ENCODE measurements at places on chromosomes 12 and 14.

DNA sequence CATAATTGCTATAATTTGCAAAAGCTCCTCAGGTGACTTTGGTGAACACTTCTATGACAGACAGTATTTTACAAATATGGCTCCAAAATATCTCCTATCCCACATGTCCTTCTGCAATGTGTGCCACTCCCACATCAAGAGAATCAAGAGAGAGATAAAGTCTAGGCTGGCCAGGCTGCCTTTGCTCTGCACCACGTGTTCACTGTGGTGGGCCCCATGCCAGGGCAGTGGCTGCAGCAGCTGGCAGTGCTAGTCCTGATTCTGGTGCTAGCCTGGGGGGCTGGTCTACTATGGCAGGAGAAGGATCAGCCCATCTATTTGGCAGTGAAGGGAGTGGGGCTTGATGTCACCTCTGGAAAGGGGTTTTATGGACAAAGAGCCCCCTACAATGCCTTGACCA is 86.3 kb downstream of the DRAM1 start:
- no peak for DNase-seq

DNA sequence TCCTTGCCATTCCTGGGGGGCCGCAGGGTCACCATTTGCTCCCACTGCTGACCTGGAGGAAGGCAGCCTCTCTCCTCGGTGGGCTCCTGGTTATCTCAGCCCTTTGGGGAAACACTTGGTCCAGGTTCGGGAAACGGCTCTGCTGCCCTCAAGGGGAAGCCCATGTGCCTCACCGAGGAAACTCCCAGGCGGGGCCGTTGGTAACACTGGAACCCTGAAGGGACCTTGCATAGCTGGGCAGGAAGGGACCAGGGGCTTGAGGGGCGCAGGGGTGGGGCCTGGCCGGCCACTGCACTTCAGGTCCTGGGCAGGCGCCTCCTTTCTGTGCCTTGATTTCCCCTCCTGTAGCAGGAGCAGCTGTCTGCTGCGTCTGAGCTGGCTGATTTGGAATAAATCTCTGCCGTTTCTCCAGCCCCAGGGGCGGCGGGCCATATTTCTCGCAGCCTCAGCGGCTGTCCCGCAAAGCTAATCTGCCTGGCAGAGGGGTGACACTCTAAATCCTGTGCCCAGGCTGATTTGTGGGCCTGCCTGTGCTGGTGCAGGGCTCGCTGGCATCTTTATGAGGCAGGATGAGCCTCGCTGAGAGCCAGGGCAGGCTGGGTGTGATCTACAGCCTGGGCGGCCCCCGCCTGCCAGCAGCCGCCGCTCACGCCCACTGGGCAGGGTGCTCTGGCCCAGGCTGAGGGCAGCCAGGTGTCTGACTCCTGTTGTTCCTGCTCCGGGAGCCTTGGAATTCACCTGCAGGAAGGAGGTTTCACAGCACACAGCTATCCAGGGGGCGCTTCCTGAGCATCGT is 49.7 kb downstream of the KIF26A start:
- DNase-seq, result no peak

DNA sequence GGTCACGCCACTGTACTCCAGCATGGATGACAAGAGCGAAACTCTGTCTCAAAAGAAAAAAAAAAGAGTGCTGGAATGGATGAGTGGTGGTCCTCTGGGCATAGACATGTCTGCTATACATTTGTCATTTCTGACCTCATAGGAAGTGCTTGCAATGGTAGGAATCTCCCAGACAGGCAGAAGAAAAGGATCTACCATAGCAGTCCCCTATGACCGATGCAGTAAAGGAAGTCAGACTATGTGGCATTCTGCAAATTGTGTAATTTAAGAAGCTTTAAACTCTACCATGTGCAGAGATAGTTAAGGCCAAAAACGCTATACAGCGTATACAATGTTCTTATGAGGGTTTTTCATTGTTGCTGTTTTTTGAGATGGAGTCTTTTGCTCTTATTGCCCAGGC is 24.7 kb upstream of the RAP1B start:
- no peak for DNase-seq

GRCh38 chr14:68935761-68936214 is 43.3 kb downstream of the ACTN1 start:
- no peak for DNase-seq

DNA sequence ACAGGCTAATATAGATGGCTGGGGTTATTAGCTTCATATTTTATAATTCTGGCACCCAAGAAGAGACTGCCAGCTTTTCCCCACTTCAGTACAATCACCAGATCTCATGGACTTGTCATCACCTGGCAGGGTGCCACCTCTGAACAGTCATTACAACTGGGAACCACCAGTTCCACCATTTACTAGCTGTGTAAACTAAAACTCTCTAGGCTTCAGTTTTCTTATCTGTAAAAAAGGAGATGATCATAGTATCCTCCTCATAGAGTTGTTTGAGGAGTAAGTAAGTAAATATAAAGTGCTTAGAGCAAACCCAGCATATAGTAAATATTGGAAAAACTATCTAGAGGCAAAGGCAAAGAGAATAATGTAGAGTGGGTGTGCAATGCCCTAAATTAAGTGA is 19.3 kb downstream of the CPNE8 start:
- no peak for DNase-seq

- DNase-seq, result no peak
These were observed 218.1 kb downstream of the GLT1D1 start for GRCh38 chr12:129071362-129071761.

GRCh38 chr14:35347323-35348043 is 55.3 kb downstream of the PSMA6 start:
- DNase-seq, result no peak

DNA sequence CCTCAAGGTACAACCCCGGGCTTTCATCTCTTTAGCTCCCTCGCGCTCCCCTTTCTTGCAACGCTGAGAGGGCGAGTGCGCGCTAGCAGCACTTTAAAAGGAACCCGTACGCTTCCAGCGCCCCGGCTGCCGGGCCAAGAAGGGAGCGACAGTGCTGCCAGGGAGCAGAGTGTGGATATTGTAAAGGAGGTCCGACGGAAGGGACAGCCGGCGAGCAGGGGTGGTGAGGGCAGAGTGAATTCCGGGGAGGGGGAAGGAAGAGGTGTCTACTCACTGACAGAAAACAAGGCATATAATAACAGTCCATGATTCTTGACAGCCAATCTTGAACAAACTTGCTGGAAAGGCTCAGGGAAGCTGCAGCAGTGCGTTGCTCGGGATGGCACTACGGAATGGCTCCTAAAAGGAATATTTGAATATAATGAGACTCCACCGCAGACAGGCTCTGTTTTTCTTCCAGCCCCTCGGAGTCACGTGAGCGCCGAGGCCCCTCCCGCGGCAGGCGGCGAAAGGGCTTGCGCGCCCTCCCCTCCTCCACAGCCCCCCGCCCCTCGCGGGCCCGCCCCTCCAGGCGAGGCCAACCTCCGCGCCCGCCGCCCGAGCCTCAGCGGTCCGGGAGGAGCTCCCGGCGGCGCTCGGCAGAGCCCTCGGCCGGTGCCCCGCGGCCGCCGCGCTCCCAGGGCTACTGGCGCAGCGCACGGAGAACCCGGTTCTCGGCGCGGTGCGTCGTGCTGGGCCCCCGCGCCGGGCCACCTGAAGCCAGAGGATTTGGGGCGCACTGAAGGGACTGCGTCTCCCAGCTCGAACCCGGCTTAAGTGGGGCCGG is 3.4 kb downstream of the BMP4 start:
- peak; percentile 85 for DNase-seq

DNA sequence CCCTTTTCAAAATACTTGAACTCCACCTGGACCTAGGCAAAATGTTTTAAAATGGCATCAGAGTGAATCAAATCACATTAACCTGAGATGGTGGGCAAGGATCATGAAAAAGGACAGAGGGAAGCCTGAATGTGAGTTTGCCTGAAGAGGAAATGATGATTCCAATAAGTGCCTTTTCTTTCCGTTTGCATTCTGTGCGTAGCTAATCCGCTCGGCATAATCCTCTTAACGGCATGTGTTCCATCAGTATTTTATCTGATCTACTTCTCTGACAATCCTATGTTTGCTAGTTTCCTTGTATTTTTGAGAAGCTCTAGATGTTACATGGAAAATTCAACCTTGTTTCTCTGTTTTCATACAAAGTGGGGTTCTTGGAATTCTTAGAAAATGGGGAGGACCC is 354.6 kb downstream of the NRXN3 start:
- DNase-seq, result no peak

GRCh38 chr14:63656194-63656593 is 14.5 kb upstream of the WDR89 start:
- DNase-seq, result no peak

GRCh38 chr12:105928436-105928835 is 210.3 kb downstream of the NUAK1 start:
- no peak for DNase-seq

DNA sequence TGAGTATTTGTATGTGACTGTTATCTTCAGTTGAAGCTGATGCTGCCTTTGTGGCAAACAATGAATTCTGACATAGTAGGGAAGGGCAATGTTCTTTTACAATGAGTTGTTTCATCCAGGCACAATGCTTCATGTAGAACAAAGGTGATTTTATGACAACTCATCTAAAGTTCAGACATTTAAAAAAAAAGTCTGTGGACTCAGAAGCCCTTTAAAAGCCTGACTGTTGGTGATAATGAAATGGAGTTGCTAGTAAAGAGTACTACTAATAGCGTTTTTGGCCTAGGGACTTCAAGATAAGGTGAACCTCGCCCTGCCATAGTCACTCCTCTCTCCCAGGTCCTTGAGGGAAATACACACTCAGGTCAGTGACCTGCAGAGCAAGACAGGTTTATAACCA is 105.1 kb downstream of the AKAP6 start:
- no peak for DNase-seq

DNA sequence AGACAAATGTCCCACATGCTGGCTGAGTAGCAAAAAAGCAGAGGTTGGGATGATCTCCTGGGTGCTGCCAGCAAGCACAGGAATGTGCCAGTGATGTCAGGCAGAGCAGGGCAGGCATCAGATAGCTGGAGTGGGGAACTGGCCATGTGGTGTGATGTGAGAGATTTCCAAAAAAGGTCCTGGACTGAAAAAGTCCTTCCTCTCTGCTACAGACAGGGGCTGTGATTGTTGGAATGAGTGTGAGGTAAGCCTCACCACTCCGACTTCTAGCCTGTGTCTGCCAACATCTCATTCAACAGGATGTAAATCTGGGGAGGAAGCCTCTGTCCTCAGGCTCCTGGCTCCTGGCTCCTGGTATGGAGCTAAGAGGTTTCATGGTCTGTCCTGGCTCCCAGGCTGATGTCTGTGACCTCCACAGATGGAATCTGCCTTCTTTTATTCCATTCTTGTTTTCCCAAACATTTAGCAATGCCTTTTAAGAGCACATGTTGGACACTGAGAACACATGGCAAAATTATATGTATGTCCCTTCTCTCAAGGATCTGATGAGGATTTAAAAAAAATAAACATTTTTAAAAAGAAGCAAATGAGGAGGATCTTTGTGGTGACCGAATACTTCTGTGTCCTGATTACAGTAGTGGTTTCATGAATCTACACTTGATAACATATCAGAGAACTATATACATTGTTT is 50.1 kb upstream of the STK38L start:
- peak; percentile 43 for DNase-seq

DNA sequence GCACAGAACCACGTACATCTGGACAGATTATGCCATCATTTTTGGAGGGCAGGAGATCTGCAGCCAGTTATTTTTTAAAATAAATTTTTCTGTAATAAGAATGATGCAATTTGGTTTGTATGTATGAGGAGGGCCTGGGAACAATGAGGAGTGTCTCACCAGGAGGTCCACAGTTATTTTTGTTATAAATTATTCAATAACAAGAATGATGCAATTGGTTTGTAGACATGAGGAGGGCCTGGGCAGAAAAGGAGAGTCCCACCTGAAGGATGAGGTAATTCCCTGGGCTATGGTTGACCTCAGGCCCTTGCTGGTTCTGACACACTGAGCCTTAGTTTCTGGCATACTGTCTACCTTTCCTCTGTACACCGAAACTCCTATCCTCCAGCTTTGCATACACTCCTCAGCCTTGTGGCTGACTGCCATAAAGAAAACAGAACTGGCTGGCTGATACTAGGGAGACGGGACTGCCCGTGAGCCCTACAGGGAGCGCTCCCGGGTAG is 9.0 kb upstream of the DCD start:
- DNase-seq, result no peak

- no peak for DNase-seq
These were observed 1.7 kb upstream of the GPR68 start for GRCh38 chr14:91246051-91246852.

- DNase-seq, result peak; percentile 62
These were observed 34.5 kb downstream of the PRKCH start for GRCh38 chr14:61355892-61356325.

DNA sequence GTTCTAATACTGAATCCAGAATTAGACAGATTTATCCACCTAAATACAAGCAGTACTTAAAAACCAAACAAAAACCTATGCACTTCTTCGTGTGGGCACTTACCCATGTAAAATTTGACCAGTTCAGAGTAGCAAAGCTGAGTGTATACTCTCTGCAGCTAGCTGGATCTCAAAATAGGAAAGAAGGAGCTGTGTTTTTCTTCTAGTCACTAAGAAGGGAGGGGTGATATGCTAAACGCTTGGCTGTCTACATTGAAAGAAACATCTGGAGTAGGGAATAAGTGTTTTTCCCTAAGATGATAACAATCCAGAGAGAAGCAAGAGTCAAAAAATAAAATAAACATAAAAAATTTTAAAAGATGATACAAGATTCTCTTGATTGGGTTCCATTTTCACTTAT is 20.0 kb downstream of the RBMS2 start:
- DNase-seq, result no peak

DNA sequence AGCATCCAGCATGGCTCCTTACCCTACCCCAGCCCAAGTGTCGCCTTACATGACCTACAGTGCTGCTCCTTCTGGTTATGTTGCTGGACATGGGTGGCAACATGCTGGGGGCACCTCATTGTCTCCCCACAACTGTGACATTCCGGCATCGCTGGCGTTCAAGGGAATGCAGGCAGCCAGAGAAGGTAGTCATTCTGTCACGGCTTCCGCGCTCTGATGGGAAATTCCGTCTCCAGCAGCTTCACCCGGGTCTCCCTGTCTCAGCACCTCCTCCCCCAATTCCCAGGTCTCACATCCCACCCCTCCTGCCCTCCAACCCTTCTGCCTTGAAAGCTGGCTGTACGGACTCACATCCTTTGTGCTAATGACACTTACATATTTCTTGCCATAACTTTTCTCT is 14.6 kb downstream of the PAX9 start:
- peak; percentile 44 for DNase-seq

DNA sequence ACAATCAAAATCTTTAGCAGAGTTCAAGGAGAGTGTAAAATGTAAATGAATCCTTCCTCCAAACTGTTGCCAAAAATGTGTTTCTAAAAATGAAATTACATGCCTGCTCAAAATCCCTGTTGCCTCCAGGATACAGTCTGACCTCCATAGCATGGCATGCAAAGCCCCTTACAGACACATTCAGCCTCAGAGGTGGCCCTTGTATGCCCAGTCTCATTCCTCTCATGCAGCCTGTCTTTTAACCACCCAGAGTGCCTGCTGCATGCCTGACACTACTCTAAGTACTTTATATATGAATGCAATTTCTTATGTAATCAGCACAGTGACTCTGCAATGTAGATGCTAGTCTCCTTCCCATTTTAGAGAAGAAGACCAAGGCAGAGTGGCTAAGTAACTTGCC is 24.4 kb upstream of the PTPRQ start:
- DNase-seq, result no peak

All from iPS-NIHi11 (cell line).